Calu3 (cell line): ENCODE measurements at places on chromosomes 13 and 19.
A peak's percentile ranks its signal among the peaks of the same experiment; 100 is the strongest.

GRCh38 chr13:39486758-39487157, 116.2 kb downstream of the LHFPL6 start:
- no peak for DNase-seq

- peak; percentile 50 for DNase-seq
Observed at GRCh38 chr19:48826606-48827020, 9.7 kb downstream of the HSD17B14 start.

DNA sequence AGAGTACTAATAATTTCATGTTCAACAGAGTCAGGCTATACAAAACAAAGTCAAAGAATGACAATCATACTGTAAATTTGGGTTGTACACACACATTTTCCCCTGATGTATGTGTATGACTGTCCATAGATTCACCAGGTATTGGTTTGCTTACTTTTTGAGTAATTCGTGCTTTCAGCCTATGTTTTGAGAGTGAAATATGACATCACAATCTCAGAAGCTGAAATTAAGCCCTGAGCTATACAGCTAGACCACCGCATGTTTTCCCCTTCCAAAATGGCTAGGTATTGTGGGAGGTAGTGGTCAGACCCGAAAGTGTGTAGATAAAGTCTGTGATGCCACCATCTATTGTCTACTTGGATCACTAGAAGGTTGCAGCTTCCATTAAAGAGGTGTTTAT, 102.8 kb downstream of the KATNAL1 start:
- DNase-seq = no peak

DNA sequence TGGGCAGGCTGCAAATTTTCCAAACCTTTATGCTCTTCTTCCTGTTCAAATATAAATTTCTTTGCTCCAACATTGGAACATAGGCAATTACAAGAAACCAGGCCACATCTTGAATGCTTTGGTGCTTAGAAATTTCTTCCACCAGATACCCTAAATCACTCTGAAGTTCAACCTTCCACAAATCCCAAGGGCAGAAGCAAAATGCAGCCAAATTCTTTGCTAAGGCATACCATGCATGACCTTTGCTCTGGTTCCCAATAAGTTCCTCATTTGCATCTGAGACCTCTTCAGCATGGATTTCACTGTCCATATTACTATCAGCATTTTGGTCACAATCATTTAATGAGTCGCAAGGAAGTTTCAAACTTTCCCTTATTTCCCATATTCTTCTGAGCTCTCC, 130.9 kb downstream of the DIAPH3 start:
- DNase-seq = no peak

DNA sequence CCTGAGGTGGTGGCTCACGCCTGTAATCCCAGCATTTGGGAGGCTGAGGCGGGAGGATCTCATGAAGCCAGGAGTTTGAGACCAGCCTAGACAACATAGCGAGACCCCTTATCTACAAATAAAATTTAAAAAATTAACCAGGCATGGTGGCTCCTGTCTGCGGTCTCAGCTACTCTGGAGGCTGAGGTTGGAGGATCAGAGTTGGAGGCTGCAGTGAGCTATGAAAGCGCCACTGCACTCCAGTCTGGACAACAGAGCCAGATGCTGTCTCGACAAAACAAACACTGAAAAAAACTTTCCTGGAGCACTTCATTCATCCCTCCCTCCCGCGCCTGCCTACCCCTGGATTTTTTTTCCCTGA, 665 bp upstream of the ATG4D start:
- no peak for DNase-seq

GRCh38 chr13:46712524-46712923, 84.4 kb downstream of the ESD start:
- DNase-seq = no peak

DNA sequence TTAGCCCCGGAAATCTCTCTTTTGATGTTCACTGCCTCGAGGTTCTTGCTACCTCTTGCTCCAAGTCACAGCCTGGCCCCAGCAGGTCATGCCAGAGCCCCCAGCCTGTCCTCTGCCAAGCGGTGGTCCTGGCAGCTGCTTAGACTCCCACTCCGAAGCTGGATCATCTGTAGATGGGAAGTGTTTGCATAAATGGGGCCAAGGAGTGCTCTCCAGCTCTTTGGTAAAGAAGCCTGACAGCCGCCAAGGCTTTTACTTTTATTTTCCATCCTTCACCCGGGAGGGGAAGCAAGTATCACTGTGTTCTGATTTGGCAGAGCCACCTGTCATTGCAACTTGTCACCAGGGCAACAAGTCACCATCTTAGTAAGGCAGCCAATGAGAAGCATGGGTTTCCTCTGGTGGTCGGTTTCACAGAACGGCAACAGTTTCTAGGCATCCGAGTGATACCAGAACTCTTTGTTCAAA, 10.6 kb upstream of the RETN start:
- DNase-seq = no peak

DNA sequence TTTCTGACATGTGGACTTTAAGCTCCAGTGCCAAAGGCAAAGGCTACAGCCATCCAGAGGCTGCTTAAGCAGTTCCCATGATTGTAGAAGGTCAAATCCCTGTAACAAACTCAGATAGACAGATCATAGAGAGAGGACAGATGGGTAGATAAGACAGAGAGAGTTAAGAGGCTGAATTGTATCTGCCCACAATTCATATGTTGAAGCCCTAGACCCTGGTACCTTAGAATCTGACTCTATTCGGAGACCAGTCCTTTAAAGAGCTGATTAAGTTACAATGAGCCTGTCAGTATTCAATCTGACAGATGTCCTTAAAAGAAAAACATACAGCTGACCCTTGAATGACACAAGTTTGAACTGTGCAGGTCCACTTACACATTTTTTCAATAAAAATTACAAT, 115.2 kb downstream of the RAP2A start:
- no peak for DNase-seq

DNA sequence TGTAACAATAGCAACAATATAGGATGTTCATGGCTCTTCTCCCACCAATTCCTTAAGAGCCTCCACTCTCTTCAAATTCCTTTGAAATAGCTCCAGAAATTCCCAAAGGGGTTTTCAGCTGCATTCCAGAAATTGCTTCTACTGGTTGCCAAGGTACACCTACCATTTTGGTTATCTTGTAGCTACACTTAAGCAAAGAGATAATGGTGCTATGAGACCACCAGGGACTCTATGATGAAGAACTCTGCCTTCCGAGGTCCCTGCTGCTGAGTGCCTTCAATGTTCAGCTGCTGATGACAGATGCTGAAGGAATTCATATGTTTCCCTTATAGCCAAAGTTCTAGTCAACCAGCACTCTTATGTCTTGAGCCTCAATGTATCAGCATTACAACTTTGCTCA, 78.4 kb downstream of the POU4F1 start:
- DNase-seq = no peak

DNA sequence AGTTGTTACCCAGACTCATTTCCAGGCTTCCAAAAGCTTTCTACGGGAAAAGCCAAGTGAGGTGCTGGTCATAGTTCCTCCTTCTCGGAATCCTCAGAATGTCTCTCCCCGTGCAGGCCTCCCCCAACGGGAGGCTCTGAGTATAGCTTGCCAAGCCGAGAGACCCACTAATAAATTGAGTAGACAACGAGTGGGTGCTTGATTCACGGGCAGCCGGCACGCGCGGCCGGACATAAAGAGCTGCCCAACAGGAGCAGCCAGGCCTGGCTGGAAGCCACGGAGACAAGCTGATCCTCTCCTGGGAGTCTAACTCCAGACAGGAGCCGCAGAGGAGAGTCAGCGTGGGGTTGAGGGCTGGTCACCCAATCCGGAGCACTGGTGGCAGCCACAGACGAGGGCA, 43.4 kb upstream of the MEDAG start:
- no peak for DNase-seq

DNA sequence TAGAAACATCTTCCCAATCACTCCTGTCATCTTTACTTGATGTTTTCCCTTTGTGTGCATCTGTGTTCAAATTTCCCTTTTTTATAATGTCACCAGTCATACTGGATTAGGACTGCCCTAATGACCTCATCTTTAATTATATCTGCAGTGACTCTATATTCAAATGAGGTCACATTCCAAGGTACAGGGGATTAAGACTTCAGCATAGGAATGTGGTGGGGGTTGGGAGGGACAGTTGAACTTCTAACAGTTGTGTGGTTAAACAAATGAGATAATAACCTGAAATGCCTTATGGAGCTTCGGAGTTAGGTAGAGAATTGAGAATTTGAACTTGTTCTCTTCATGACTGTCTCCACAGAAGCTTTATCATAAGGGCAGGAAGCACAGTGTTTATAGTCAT, 23.0 kb downstream of the PAN3 start:
- no peak for DNase-seq

DNA sequence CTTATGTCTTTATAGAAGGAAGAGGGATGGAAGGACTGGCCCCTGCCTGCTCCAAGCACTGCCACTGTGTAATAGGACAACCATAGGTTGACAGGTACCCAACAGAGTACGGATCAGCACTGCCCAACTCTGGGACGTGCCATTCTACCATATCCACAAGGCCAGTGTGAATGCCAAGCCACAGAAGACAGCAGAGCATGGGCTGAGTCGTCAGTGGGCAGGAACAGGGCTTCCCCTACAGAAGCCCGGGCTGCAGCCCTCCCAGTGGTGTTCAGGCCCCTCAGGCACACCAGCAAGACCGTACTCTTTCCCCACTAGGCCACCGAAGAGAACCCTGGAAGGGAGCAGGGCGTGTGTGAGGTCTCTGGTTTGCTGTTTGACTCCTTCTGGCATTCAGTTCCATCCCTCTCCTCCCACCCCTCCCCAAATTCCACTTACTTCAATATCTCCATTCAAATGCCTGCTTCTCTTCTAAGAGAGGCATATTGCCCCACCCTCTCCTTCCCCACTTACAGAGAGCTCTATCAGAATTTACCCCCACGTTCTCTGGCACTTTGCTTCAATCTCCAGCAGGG, 209.4 kb downstream of the FOXO1 start:
- no peak for DNase-seq

DNA sequence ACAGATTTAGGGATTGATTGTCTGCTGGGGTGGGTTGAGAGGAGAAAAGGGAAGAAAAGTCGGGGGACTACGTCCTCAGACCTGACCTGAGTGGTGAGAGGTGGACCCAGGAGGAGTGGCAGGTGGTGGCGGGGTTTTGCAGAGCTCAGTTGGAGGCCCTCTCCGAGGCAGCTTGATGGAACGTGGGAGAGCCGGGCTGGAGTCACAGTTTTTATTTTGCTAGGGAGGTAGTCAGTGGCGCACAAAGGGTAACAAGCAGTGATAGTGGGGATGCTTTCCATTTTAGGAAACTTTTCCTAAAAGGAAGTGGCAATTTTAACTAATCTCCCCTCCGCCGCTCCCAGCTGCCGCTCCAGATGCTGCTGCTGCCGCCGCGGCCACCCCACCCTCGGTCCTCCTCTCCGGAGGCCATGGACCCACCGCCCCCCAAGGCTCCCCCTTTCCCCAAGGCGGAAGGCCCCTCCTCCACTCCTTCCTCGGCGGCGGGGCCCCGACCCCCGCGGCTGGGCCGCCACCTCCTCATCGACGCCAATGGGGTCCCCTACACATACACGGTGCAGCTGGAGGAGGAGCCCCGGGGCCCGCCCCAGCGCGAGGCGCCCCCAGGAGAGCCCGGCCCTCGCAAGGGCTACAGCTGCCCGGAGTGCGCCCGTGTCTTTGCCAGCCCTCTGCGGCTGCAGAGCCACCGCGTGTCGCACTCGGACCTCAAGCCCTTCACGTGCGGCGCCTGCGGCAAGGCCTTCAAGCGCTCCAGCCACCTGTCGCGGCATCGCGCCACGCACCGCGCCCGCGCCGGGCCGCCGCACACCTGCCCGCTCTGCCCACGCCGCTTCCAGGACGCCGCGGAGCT, 1.1 kb upstream of the ZNF581 start:
- DNase-seq = peak; percentile 42

DNA sequence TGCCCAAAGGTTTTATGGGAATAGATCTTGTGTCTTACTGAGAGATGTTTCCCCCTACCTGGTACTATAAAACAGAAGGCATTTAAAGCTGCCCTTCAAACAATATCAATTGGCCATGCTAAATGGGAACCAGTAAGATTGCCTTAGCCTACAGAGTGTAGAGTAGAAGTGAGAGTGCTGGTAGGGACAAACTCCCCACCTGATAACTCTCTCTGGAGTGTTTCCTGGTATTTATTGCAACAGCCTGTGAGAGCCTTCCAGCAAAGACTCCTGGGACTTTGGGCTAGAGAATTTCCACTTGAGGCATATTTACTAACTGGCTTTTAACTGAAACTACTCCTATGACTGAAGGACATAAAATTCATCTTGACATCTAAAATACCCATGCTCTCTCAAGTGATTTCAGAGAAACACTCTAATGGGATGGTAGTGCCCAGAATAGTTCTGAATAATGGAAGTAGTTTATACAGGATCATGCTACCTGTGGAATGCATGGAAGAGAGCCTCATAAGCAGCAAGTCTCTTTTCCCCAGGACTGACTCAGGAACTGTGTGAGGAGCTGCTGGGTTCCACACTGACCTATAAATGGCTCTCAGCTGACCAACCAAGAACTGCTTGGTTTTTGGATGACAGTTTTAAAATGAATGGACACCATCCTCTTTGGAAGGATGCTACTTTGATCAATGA, 132.7 kb upstream of the SLITRK5 start:
- DNase-seq = no peak

GRCh38 chr19:662962-663681, at the start of gene RNF126:
TSS of gene RNF126 (minus strand) at chr19:663214. CDS start at chr19:663121, 93 bp downstream.
- DNase-seq = peak; percentile 86

GRCh38 chr19:40225440-40226305, 816 bp downstream of the CCNP start:
- no peak for DNase-seq

GRCh38 chr13:67095621-67096020, 134.5 kb downstream of the PCDH9 start:
- DNase-seq = no peak

DNA sequence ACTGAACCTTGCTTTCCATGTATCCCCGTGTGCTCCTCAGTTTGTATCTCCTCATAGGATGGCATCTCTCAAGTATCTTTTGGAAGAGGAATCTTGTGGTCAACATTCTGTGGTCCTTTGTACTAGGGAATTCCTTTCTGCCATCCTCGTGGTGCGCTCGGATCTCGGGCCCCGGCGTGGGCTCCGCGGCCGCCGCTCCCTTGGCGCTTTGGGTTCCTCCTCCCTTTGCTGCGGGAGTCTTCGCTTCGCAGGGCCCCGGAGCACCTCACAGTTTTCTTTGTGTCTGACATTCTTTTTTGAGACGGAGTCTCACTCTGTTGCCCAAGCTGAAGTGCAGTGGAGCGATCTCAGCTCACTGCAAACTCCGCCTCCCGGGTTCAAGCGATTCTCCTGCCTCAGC, 264.7 kb downstream of the IRS2 start:
- no peak for DNase-seq

DNA sequence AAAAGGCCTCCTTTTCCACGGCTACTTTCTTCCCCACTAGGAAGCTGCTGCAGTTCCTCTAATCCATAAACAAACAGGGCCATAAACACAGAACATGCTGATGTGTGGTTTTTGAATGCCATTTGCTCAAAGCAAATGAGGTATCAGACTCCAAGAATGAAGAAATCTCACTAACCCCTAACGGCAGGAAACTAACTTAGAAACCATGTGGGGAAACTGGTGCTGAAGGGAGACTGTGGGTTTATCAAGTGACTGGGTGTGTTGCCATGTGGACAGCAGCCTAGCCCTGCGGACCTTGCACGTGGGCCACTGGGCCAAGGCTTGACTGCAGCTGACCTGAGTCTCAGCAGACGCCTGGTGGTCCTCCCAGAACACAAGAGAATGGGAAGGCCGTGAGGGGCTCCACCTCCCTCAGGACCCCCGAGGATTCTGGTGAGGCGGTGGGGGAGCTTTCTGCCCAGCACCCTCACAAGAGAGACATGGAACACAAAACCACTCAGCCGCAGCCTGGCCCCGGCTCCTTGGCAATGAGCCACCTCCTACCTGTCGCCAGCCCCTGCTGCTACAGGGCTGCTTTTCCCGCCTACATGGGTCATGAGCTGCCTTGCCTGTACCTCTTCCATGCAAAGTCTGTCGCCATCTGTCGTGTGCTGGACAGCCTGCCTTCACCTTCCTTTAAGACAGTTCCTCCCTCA, 10.6 kb downstream of the SLC15A1 start:
- DNase-seq = no peak
